Activated CD8-positive, alpha-beta memory T cell treated with anti-CD3 and anti-CD28 coated beads, Interleukin-2, amount 50 U/mL, for 4 hours (primary cell): ENCODE measurements at places on chromosomes 4 and X.

DNA sequence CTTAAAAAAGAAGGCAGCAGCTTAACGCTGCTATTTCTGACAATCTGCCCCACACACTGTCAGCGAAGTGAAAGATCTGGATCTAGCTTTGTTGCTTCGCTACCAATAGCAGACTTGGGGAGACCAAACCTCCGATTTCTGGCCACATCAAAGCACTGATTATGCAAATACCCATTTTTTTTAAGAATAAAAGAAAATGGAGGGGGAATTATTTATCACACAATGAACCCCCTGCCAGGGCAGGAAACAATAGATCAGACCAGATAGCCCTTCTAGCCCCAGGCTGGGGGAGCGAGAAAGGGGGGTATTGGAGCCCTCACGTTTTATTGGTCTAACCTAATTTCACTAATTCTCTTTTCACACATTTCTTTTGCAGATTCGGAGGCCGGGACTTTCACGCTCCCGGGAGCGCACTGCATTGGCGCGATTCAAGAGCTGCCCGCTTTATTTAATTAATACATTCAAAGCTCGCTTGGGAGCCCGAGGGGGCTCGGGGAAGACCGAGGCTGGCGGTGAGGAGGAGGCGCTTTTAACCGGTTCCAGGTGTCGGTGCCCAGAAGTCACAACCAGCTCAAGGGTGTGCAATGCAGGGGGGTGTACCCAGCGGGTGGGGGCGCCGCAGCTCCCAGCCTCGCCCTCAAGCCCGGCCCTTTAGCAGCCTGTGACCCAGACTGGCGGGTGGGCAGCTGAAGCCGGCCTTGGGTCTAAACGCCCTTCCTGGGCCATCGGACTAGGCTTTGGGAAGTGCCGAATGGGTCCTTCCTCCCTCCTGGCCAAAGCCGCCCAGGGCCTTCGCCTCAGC lies 5.5 kb downstream of the NEUROG2 start:
- DNase-seq, result no peak

GRCh38 chr4:87704001-87704400 lies 53.9 kb downstream of the DMP1 start:
- DNase-seq, result no peak

DNA sequence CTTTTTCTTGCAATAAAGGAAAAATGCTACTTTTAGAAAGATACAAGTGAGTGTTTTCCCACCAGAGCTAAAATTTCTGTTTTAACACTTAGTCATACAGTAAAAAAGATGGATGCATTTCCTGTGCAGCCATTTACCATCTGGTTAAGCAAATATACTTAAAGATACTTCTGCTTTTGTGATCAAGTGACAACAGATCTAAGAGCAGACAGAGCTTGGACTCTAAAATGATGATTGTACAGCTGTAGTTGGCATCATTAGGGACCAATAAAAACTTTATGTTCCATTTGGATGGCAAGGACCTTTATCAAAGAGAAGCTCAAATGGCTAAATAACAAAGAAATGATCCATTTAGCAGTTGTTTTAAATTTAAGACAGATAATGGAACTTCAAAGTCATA lies 270.8 kb downstream of the FSTL5 start:
- no peak for DNase-seq

DNA sequence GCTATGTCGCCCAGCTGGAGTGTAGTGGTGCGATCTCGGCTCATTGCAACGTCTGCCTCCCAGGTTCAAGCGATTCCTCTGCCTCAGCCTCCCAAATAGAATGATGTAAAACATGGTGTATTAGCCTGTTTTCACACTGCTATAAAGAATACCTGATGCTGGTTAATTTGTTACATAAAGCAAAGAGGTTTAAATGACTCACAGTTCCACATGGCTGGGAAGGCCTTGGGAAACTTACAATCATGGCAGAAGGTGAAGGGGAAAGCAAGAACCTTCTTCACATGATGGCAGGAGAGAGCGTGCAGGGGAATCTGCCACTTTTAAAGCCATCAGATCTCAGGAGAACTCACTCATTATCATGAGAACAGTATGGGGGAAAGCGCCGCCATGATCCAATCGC lies 1191.8 kb downstream of the ARAP2 start:
- no peak for DNase-seq

DNA sequence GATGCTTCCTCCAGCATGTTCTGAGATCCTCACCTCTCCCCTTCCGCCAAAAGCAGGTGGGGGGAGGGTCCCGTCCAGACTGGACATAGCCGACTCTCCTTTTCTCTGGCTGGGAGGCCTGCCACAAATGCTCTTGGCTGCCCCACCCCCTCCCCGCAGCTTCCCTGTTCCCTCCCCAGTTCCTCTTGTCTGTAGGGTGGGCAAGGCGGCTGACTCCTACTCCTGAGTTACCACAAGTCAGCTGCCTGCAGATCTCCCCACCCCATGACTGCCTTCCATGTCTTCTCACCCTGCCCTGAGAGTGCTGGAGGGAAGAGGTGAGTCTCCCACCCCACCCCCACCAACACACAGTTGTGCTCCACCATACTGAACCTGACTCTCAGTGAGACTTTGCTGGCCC lies 2.9 kb downstream of the ATP6AP1 start:
- DNase-seq, result no peak

GRCh38 chr4:103010804-103011203 lies 8.7 kb downstream of the SLC9B1 start:
- DNase-seq, result no peak

- no peak for DNase-seq
These were observed 120.5 kb downstream of the HS6ST2 start for GRCh38 chrX:132837967-132838366.

DNA sequence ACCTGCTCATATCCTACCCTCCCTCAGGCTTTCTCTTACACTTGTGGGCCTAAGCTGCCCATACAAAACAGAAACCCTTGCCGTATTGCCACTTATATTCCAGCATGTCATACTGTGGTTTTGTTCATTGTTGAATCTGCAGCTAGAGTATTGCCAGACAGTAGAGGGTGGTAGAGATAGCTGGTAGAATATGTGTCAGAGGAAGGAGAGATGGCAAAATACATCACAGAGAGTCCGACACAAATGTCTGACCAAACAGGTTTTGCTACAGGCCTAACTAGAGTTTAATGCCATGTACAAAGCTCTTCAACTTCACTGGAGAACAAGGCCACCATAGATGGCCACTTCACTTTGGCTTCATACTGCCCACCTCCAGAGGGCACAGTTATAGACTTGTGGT lies 160.1 kb downstream of the EFHC2 start:
- DNase-seq, result no peak

DNA sequence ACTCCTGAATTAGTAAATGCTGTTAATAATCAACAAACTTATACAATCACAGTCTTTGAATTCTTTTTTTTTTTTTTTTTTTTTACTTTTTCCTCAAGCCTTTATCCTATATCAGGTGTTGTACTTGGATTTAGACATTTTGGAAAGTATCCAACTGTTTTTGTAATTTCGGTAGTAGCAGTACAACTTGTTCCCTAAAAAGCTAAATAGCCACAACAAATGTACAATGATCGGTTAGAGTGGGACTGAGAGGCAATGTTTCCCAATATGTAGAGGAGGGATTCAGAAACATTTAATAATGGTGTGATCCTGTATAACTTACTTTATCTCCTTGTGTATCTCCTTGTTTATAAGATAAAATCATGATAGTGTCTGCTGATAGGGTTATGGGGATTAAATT lies 343.1 kb downstream of the GRID2 start:
- no peak for DNase-seq

GRCh38 chr4:1218634-1219565 lies 30.0 kb downstream of the CTBP1 start:
- DNase-seq, result no peak
